ENCODE measurements at places on chromosomes 2 and 18.

GRCh38 chr2:180000434-180000833 is 6.7 kb downstream of the CWC22 start:
- no peak for DNase-seq

DNA sequence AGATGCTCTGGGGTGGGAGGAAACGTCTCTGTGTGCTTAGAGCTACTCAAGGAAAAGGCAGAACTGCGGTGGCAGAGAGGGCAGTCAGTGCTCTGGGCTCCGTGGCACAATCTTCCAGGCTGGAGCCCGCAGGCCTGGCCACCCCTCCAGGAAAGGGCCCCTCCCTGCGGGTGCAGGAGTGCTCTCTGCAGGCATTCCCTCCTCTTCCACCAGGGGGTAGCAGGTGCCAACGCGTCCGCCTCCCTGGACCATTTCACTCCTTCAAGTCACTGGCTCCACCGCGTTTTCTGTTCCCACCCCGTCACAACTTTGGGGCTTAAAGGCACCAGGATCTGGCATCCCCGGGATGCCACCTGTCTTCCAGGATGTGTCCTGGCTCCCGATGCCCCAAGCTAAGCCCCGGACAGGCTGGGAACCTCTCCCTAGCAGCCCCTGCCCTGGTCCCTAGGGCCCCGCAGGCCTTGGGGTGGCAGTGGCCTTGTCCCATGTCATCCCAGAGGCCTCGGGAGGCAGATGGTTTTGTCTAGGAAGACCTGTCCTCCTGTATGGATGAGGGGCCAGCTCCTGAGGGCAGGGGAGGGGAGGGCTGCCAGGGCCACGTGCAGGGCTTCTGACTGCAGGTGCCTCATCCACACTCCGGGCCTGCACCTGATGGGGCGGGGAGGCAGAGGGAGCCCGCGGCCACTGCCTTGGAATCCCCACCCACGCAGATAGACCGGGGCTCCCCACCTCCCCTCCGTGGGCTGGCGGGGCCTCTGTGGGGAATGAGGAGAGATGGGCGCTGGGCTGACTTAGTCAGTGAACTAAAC is 26.4 kb downstream of the KCNIP3 start:
- DNase-seq: no peak

GRCh38 chr2:97750017-97750416 is 36.6 kb downstream of the ZAP70 start:
- DNase-seq: no peak

GRCh38 chr2:85718009-85718391 is 23.8 kb downstream of the GNLY start:
- no peak for DNase-seq

DNA sequence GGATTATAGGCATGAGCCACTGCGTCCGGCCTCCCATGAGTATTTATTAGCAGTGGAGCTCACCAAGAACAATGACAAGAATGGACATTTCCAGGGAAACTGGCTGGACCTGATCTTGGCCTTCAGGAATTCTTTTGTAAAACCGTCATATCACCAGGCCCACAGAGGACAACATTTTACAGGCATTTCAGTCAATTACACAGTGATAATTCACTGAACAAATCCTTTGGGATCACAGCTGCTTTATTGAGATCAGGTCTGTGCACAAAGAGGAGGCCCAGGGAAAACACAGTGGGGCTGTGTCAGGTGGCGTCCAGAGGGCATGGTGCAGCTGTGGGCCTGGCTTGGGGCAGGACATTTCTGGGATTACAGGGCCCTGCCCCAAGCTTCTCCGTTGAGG is 30.1 kb upstream of the GTF2A1L start:
- no peak for DNase-seq

- DNase-seq: no peak
These were observed 113.7 kb upstream of the MAP4K3 start for GRCh38 chr2:39550701-39551285.

- no peak for DNase-seq
These were observed 116.6 kb upstream of the NOSTRIN start for GRCh38 chr2:168685600-168686451.

DNA sequence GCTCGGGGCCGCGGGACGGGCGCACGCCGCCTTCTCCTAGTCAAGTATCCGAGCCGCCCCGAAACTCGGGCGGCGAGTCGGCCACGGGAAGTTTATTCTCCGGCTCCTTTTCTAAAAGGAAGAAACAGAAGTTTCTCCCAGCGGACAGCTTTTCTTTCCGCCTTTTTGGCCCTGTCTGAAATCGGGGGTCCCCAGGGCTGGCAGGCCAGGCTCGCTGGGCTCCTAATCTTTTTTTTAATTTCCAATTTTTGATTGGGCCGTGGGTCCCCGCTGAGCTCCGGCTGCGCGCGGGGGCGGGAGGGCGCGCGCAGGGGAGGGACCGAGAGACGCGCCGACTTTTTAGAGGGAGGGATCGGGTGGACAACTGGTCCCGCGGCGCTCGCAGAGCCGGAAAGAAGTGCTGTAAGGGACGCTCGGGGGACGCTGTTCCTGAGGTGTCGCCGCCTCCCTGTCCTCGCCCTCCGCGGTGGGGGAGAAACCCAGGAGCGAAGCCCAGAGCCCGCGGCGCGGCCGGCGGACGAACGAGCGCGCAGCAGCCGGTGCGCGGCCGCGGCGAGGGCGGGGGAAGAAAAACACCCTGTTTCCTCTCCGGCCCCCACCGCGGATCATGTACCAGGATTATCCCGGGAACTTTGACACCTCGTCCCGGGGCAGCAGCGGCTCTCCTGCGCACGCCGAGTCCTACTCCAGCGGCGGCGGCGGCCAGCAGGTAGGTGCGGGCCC is 617 bp downstream of the FOSL2 start:
- DNase-seq: peak; percentile 55
